ENCODE measurements at places on chromosomes 16 and 17. TPM values are rescaled to one million over a fixed set of nuclear protein-coding genes. Genes with fewer than 3 reads are reported as not detected.

PDILT gene
- not detected for total RNA-seq

KIF18B gene
- 0.89 TPM for total RNA-seq

GH2 gene
- total RNA-seq: not detected

RRAD gene
- total RNA-seq: 11.8 TPM

TMEM88 gene
- total RNA-seq: 12.0 TPM

MAP2K6 gene
- total RNA-seq: 6.3 TPM

SCGB1C2 gene
- not detected for total RNA-seq

CUEDC1 gene
- 42.8 TPM for total RNA-seq

ATP2A3 gene
- total RNA-seq: 45.6 TPM

CLEC19A gene
- total RNA-seq: not detected
